ENCODE measurements at places on chromosomes 16 and 17.

GRCh38 chr17:8893621-8894201, 26.2 kb upstream of the PIK3R6 start:
- DNase-seq = no peak

DNA sequence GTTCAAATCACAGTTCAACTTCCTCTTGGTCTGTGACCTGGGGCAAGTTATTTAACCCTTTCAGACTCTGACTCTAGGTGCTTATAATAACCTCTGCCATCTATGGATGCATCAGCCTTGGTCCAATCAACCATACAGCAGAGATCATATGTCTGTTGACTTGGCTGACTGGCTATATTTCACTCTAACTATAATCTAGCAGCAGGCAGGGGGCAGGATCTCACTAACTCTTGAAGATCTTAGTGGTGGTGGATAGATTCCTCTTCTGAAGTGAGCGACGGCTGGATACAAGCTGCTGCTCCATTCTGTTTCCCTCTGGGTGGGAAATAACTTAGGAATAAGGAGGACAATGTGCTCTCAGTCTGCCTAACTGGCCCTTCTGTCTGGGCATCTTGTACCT, 146.6 kb downstream of the SKAP1 start:
- no peak for DNase-seq

DNA sequence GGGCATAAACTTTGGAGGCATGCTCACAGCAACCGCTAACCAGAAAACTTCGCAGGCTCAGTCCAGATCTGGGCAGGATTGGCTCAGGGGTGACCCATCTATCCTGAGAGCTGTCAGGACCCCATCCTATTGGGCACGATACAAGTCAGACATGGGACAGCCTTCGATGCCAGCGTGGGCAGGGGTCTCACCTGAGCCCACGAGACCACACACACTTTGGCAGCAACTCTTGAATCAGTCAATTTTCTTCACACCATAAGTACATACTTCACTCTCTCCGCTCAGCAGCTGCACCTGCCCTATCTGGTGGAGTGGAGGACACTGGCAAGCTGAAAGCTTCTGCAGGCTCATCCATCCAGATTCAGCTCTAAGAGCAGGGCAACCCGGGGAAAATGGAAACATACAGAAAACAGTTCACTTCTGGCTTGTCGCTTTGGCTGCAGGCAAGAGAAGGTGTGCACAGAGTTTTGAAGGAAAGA, 48.3 kb downstream of the ZFHX3 start:
- DNase-seq = no peak

GRCh38 chr17:63984651-63985386, 12.1 kb upstream of the SCN4A start:
- peak; percentile 54 for DNase-seq

DNA sequence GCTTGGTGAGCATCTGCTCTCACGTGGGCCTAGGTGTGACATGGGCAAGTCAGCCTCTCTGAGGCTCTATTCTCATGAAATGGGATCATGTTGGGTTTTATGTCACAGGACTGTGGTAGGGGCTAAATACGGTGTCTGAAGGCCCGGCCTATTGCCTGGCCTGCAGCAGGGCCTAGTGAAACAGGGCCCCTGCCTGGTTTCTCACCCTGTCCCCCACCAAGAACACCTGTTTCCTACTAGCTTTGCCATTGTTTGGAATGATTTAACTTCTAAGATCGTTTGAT, 29.1 kb downstream of the POLR3E start:
- no peak for DNase-seq

- DNase-seq = no peak
These were observed 24.9 kb downstream of the CDC42EP4 start for GRCh38 chr17:73286863-73287296.
